NCI-H2081 (cell line): ENCODE measurements at places on chromosomes 5 and 9.

- peak; percentile 78 for DNase-seq
These were observed 647.8 kb downstream of the TAF11L14 start for GRCh38 chr5:18281947-18282581.

DNA sequence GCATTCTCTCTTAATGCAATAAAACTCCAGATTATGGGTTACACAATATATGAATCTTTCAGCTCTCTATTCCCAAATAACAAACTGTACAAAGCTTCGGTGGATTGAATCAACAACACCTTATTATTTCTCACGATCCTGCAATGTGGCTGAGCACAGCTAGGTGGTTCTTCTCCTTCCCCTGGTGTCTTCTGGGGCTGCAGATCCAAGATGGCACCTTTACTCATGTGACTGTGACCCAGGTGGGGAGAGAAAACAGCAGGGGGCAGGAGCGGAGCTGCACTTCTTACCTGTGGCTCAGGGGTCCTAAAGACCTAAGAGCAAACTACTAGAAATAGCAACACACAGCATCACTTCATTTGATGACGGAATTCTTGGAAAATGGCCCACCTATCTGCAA, 233.1 kb downstream of the IRX1 start:
- no peak for DNase-seq

DNA sequence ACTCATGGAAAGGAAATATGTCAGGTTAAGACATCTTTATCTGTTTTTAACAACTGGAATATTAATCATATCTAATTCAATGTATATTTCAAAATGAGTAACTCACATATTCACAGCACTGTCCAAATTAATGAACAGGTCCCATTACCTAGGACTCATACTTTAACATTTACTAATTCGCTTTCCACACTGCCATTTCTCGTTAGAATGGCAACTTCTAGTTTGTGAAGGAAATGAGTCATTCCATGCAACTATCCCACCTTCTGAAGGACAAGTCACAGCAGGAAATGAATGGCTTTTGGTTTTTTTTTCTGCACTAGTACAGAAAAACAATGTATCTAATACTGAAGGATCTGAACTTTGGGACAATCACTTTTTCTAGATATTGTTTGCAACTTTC, 24.6 kb upstream of the IFNK start:
- DNase-seq: no peak

DNA sequence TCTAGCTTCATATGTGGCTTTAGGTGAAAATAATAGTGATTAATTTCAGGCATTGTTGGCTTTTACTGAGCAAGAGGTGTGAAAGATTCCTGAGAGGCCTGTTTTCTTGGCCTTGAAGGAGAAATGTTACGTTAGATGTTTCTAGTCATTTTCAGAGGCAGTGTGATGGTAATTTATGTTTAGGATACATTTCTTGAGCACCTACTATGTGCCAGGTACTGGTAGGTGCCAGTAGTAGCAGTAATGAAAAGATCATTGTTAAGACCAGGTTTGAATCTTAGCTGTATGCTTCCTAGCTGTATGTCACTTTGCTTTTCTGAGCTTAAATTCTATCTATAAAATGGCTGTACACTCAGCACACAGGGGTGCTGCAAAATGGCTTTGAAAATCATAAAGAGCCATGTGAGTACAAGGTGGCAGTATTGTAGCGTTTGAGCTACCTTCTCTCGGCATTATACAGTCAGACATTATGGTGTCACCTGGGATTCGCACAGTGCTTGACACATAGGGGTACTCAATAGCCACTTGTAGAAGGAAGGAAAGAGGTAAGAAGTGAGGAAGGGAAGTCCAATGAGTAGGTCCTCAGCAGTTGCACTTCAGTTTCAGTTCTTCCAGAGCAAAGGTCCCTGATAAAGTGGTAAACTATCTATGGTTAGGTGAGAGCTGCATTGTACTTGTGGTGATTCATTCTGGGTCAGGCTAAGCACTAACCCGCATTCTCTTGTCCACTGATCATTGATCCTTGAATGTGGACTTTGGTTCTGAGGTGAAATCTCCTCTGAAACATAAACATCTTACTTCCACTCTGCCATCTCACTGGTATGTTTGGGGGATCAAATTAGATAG, 166.5 kb upstream of the NR3C1 start:
- DNase-seq: no peak

- peak; percentile 14 for DNase-seq
These were observed 24.1 kb upstream of the VLDLR start for GRCh38 chr9:2597483-2597882.

- no peak for DNase-seq
These were observed 122.7 kb downstream of the WNK2 start for GRCh38 chr9:93306579-93307091.

DNA sequence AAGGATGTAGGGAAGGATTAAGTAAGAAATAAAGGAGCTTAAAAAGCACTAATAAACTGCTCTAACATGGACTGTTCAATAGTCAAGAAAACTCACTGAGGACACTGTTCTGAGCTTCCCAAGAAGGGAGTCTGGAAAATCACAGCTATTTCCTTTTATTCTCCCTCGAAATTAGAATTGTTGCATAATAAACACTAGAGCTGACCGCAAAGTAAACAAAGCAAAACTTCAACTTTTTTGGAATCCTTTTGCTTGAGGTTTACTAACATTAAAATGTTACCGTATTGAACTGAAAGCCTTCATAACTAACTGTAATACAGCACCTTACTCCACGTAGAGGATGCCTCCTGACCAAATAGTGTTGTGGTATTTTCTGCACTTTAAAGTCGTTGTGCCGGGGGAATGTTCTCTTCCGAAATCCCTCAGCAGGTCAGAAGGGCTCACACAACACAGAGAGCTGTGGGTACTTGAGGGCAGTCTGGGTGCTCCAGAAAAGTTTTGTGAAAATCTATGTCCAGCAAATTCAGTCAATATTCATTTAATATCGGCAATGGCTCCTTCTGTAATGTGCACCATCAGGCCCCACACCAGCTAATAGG, 59.2 kb downstream of the TTLL11 start:
- DNase-seq: no peak

DNA sequence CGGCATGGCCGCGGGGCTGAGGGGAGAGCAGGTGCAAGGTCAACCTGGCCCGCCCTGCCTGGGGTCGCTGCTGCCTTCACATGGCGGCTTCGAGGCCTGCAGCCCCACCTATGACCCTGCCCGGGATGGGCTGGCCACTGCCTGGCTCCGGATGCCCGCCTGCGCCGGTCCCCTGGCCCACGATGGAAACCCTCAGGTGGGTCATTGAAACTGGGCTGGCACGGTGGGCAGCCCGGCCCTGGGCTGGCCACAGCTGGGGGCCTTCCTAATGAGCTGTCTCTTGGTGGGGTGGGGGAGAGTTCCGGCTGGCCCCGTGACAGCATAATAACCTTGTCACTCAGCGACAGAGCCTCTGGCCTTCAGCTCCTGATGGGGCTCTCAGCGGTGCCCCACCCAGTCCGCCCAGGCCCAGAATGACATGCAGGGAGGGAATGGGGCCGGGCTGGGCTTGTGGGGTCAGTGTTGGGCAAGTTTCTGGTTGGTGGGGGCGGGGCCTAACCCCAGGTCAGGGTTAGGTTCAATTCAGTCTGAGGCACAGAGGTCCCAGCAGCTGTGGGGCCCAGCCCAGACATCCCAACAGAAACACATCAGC, at the start of gene CCDC187:
Gene CCDC187 (minus strand): TSS at position 270 of the 592 bp plus-strand sequence. CDS start 264 bp downstream, at position 6.
- DNase-seq: no peak

DNA sequence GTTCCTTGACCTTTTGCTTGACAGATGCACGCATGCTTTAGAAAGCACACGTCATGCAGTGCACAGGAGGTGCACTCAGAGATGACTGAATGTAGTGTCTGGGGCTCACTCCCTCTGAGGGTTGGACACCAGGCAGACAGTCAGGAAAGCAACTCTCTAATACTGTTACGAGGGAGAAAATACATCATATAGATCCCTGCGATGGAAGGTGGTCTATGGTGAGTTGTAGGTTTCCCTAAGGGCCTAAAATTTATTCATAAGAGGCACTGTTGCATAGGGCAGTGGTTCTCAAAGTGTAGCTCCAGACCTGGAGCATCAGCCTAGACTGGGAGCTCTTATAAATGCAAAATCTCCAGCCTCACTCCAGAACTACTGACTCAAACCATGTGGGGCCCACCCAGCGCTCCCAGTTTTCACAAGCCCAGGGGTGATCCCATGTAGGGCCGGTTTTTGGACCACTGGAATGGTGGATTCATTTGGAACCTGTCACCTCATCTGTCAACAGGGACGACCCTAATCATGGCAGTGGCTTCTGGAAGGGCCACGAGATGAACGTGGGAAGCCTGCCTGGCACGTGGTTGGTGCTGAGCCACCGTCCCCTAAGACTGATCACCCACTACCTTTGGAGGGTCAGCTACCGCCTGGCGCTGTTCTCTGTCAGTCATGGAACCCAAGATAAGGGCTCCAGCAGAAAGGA, 16.8 kb upstream of the PHF19 start:
- DNase-seq: no peak

GRCh38 chr5:32173267-32174010, 680 bp downstream of the GOLPH3 start:
- peak; percentile 95 for DNase-seq

DNA sequence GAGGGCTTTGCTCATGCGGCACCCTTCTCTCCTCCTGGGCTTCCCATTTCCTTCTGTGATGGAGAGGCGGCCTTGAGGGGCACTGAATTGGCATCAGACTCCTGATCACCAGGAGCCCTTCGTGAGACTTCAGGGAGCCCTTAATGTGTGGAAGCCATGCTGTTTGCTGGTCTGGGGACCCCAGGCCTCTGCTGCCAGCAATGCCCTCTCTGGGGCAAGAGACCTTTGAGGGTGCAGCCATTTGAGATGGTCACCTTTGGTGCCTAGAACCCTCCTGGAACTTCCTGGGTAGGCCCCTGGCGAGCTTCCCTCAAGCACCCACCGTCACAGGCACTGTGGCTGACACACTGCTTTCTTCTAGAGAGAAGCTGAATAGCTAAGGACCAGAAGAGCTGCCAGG, 338.7 kb upstream of the IRX4 start:
- DNase-seq: no peak

DNA sequence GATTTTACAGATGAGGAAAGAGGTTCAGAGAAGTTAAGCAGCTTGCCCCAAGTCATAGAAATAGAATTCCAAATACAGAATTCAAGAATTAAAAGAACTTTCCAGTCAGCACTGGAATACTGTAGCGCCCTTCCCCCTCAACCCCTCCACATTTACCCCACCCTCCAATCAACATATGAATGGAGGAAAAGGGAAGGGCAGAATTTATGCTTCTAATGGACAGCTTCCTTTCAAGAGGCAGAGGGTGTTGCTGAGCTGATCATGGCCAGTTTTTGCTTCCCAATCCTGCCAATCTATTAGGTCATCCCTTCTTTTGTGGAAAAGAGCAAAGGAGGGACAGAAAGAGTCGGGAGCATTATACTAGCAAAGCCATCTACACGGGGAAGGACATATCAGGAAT, 39.1 kb upstream of the ANKRD31 start:
- DNase-seq: no peak

- DNase-seq: no peak
These were observed 93.6 kb downstream of the DTWD2 start for GRCh38 chr5:118894709-118895108.

DNA sequence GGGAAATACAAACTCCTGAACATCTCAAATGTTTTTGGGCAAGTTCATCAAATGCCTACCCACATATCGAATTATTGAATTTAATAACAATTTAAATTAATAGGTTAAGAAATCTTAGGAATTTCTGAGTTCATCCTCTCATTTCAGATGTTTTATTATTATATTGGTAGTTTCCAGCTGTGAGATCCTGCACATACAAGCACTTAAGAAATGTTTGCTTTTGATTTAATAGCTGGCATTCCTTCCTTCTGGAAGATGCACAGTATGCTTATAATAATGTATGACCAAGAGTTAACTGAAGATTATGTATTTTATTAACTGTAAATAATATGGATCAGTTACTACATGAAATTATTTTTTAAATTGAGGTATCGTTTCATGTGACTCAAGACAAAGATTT, 13.9 kb downstream of the TNPO1 start:
- no peak for DNase-seq

GRCh38 chr5:98363157-98363556, 410.3 kb upstream of the RGMB start:
- no peak for DNase-seq

DNA sequence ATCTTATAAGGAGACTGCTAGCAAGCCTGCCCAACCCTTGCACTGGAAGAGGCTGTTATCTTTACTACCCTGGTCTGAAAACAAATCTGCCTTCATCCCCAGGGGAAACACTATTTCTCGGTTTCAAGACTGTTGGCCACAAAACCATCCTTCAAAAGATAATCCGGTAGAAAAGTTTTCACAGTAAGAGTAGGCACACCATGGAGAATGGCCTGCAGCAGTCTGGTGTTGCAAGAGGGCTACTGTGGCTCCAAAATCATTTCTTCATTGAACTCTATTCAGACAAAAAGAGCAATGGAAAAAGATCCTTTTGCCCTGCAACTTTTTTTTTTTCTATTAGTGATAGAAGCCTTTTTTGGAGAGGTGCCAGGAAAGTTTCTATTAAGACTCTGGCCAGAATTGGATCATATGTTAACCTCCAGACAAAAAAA, 163.9 kb downstream of the ARHGEF28 start:
- DNase-seq: no peak

DNA sequence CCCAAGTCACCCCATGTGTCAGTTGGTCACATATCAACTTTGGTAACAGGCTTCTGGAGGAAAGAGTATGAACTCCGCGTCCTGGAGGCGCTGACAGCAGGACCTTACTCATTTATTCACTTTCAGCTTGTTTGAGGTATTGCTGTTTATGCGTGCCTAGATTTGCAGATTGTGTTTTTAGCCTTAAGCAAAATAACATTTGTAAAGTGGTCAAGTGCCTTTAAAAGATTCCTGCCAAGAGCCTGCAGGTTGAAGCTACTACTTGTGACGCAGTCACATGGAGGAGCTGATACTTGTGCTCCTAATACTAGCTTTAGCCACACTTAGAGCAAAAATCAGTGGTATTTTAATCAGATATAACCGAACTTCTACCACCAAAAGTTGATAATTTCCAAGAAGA, 351.3 kb downstream of the ADGRV1 start:
- no peak for DNase-seq

GRCh38 chr9:95284162-95285080, 33.1 kb downstream of the FANCC start:
- DNase-seq: no peak

DNA sequence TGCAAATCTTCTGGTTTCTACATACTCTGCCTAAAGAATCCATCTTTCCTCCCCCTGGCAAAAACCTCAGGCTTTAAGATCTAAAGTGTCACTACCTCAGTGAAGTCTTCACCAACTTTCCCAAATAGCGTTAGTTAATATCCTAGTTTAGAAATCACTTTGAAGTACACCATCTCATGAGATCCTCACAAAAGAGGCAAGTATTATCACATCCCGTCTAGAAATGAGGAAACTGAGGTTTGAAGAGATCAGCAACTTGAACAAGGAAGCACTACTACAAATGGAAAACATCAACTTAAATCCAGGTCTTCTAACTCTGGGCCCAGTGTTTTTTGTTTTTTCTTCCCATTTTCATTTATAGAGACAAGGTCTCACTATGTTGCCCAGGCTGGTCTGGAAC, 4.6 kb downstream of the AP3B1 start:
- no peak for DNase-seq

- DNase-seq: no peak
These were observed 624 bp upstream of the RETREG1 start for GRCh38 chr5:16617274-16617968.
